Hematopoietic multipotent progenitor cell treated with erythropoietin and hydrocortisone succinate and interleukin-3 and kit ligand, for 8 days (in vitro differentiated cells): ENCODE measurements at places on chromosomes 2 and 18.

DNA sequence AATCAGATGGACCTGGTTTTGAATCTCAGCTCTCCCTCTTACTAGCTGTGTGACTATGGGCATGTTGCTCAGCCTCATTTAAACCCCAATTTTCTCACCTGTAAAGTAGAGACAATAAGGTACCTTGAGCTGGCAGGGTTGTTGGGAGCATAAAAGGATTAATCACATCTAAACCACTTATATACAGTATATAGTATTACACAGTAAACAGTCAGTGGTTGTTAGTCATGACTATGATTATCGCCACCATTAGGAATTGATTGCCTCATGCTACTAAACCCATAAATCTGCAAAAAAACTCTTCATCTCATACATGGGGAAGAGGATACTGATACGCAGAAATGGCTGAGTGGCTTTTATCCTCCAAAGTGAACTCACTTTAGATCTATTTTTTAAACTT, 65.8 kb downstream of the INO80D start:
- DNase-seq: no peak

GRCh38 chr2:204205538-204205937, 269.0 kb downstream of the ICOS start:
- no peak for DNase-seq

- no peak for DNase-seq
Observed at GRCh38 chr2:126513033-126513432, 142.9 kb upstream of the GYPC start.

GRCh38 chr2:101766871-101767739, 69.6 kb downstream of the MAP4K4 start:
- no peak for DNase-seq

DNA sequence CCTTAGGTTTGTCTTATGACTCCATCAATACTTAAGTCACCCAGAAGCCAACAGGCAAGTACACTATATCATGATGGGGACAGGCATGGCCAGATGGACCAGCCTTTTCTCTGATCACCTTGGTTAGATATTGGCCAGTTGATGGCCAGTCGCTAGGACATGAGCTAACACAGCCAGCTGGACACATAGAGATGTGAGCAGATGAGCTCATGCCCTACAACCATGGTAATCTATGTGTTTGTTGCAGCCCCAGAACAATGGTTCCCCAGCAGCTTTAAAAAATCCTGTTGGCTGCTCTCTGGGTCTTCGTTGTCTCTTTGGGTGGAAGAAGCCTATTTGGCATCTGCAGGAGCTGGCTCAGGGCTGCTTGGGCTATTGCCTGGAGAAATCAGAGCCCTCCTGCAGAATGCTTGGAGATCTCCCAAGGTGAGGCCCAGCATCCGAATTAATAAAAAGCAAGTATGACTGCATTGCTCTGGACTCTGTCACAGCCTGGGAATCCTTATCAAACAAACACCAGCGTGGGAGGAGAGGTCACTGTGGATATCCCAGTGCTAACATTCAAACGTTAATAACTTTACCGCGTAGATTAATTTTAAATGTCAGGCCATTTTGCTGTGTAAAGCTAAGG, 62.3 kb upstream of the KLHL29 start:
- no peak for DNase-seq

- no peak for DNase-seq
Observed at GRCh38 chr2:235447210-235447609, 46.6 kb upstream of the AGAP1 start.

DNA sequence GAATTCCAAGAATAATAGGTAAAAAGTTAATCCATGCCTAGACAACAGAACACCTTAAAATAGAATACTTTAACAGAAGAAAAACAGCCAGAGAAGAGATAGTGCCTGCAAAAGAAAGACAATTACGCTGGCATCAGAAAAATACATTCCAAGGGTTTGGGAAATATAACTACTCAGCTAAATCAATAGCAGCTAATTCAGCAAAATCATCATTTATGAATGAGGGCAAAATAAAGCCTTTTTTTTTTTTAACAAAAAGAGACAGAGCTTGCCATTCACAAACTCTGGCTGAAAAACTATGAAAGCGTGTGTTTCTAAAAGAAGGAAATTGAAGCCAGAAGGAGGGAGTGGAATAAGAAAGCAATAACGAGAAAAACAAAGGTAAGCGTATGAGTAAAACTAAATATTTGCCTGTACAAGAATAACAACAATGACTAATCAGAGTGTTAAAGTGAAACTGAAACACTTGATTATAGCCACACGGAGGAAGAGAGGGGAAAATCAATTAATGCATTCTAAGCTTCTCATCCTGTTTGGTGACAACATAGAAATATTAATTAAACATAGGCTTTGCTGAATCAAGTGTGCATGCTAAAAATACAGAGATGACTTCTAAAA, 90.2 kb downstream of the EHD3 start:
- peak; percentile 4 for DNase-seq

DNA sequence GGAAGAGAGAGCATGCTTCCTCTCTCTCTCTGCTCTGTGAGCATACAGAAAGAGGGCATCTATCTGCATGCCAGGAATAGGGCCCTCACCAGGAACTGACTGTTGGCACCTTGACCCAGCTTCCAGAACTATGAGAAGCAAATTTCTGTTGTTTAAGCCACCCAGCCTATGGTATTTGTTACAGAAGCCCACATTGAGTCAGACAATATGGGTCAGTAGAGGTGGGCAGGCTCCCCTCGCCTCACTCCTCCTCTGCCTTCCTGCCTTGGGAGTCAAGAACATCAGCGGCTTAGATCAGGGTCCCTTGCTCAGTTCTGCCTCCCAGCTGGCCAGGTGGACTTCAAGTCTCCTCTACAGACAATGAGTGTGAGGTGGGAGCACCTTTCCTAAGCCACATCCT, 92.3 kb downstream of the COPS8 start:
- no peak for DNase-seq

DNA sequence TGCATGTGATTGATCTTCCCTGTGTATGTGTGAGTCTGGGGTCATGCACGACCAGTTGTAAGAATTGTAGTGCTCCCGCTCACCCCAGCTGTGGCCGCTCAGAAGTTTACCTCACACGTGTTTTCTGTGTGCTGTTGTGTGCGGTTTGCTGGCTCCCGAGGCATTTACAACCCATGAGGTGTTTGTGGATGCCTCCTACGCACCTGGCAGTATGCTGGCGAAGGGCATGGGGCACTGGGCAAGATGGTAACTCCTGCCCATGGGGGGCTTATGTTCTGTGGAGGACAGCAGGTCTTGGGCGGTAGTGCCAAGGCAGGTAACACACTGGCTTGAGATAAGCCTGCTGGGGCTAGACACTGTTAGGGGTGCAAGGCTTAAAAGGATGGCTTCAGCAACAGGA, 102.6 kb upstream of the HS6ST1 start:
- DNase-seq: no peak

DNA sequence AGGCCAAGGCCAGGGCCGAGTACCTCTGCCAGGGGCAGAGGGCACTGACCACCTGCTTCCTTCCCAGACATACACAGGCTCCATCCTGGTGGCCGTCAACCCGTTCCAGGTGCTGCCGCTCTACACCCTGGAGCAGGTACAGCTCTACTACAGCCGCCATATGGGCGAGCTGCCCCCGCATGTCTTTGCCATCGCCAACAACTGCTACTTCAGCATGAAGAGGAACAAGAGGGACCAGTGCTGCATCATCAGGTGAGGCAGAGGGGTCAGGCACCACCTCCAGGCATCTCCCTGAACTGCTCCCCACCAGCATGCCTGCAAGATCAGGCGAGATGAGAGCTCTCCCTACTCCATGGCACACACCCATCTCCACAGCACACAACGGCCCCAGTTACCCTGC, 31.1 kb downstream of the MYO7B start:
- no peak for DNase-seq

GRCh38 chr18:34548120-34548972, 161.8 kb upstream of the DTNA start:
- DNase-seq: no peak

DNA sequence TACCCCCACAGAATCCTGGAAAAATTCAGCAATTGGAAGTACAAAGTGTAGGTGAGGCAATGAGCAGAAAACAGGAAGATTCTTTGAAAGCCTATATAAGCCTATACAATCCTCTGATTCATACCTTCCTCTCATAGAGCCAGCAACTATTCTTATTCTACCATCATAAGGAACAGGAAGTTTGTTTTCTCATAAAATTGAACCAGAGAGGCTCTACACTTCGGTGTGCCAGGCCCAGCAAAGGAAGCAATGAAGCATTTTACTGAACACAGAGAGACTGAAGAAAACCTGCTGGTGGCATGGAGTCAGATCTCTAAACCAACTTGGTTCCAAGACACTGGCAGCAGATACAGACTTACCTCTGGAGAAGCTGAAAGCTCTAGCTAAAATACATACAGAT, 18.7 kb downstream of the CASP8 start:
- DNase-seq: no peak

DNA sequence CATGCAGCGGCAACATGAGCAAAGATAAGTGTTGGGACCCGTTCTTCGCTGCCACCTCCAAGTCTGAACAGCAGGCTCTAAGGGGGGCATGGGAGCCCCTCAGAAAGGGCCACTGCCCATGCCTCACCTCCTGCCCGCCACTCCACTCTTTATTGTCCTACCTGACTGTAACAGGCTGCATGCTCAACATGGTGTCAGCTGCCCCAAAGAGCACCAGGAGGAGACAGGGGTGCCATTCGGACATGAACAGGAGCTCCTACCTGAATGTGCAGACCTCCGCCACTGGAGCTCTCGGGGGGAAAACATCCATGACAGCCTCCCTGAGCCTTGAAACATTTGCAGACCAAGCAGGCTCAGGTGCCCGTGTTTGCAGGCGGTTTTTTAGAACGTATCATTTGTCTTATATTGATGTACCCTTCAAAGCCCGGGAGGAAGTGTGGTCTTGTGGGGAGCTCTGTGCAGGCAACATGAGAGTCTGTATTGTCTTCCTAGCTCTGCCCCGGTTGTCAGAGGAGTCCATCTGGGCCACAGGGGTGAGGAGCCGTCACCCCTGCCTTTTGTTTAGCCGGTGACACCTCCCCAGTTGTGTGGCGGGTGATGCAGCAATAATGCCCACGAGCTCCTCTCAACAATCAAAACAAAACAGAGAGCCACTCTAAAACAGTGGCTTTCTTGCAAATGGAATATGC, 35.1 kb upstream of the CD8A start:
- DNase-seq: no peak
